GM23338 (cell line): ENCODE measurements at places on chromosomes 16 and 17. TPM values are rescaled to one million over a fixed set of nuclear protein-coding genes. Genes with fewer than 3 reads are reported as not detected.
A peak's percentile ranks its signal among the peaks of the same experiment; 100 is the strongest.

The TBC1D3B gene
- 0.54 and 1.3 TPM in 2 replicates for total RNA-seq

The KCNG4 gene
- total RNA-seq, result 0.07 TPM in 1 of 2 replicates, not detected in the other

The SAMD14 gene
- 1.3 and 4.7 TPM in 2 replicates for total RNA-seq

The RETREG3 gene
- 35.4 and 38.2 TPM in 2 replicates for total RNA-seq

The CSH2 gene
- total RNA-seq, result not detected in 2 replicates

The TMIGD1 gene
- total RNA-seq, result not detected in 2 replicates

The KRTAP17-1 gene
- total RNA-seq, result not detected in 2 replicates

The PCTP gene
- 12.3 and 18.0 TPM in 2 replicates for total RNA-seq

The DPEP3 gene
- 7.9 and 18.4 TPM in 2 replicates for total RNA-seq

DNA sequence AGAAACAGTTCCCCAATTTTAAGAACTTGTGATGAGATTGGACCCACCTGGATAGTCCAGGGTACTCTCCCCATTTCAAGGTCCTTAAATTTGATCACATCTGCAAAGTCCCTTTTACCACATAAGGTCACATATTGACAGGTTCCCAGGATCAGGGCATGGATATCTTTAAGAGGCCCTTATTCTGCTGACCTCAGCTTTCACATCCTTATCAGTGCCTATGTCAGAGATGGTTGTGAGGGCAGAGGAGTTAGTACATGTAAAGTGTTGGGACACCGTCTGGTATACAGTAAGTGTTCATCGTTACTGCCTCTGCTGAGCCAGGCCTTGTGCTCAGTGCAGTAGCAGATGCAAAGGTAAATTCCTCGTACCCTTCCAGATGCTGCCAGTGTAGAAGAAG, 375.4 kb upstream of the ASIC2 start:
- no peak for DNase-seq
- H3K4me3 ChIP-seq, result no peak overlapping the region
- H3K36me3 ChIP-seq, result no peaks in the 10 kb centered on the region

GRCh38 chr17:35315283-35315682, 58.1 kb downstream of the SLFN11 start:
- peaks cover 7% of the 10 kb centered on the region for H3K4me1 ChIP-seq
- H3K36me3 ChIP-seq, result no peaks in the 10 kb centered on the region
- H3K27me3 ChIP-seq, result peaks cover 37% of the 10 kb centered on the region
- DNase-seq, result no peak

DNA sequence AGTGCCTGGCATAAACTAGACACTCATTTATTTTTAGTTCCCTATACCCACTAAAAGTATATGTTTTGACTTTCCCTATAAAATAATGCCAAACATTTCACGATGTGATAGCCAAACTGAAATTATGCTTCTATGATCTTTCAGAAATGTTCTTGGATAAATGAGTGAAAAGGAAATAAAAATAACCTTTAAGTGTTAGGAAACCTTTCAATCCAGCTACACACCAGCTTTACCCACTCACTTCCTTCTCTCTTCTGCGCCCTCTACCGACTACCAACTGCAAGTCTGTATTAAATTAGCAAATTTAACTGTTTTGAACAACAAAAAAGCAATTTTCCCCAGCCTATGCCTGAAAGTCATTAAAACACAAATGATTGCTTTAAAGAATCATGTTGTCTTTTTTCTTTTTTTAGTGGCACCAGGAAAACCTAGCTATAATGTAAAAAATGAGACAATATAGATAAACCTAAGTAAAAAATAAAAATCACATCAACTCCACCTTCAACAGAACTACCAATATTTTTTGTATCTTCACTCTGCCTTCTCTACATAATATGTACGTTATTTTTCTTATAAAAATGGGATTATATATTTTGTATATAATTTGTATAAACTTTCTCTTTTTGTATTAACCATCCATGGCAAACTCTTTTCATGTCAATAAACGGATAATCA, 13.2 kb upstream of the TMEM100 start:
- DNase-seq, result peak; percentile 78
- H3K36me3 ChIP-seq, result no peaks in the 10 kb centered on the region
- peaks cover 28% of the 10 kb centered on the region for H3K4me1 ChIP-seq

- H3K36me3 ChIP-seq, result no peaks in the 10 kb centered on the region
- H3K27me3 ChIP-seq, result no peaks in the 10 kb centered on the region
- H3K27ac ChIP-seq, result peak overlapping the region; percentile 78
- peaks cover 36% of the 10 kb centered on the region for H3K4me1 ChIP-seq
These were observed 39.0 kb downstream of the CUEDC1 start for GRCh38 chr17:57915985-57916757.

DNA sequence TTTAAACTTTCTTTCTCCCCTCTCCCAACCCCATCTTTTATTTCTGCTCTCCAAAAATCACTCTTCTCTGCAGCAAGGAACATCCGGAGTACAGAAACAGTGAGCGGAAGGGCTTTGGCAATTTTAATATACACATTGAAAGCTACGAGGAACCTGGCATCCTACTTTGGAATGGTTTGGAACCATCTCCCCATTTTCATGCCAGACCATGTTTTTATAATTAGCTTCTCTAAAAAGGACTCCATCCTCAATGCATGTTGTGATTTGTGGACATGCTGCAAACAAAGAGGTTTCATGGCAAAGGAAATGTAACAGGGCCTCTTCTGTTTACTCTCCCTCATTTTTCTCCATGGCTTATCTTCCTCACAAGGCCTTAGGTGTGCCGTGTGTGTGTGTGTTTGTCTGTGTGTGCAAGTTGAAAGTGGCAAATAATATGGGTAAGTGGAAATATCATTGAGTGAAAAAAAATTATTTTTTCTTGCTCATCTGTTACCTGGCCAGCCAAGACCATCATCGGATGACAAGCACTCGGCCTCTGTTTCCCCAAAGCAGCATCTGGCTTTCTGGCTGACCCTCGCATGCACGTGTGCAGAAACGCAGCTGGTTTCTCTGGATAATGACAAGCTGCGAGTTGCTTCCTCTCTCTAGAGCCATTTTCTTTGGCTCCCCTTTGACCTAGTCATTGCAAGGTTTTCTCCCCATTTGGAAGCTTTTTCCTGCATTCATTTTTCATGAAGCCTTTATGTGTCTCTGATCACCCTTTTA, 585.0 kb downstream of the TMEM114 start:
- DNase-seq, result no peak
- no peaks in the 10 kb centered on the region for H3K27me3 ChIP-seq
- H3K4me3 ChIP-seq, result no peak overlapping the region
- no peak overlapping the region for H3K27ac ChIP-seq
- H3K36me3 ChIP-seq, result no peaks in the 10 kb centered on the region

DNA sequence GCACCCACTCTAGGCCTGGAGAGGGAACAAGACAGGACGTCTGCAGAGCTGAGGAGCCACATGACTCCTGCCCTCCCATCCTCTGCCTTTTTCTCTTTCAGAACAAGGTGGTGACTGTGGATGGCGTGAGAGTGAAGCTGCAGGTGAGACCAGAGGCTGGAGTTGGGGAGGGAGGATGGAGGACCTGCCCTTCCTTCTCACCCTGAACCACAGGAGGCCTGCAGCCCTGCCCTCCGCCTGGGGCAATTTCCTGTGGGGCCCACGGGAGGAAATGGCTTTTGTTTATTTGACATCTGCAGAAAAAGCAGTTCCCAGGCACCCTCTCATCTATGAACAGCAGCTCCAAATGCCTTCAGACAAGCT, 5.1 kb downstream of the RAB37 start:
- no peak overlapping the region for H3K27ac ChIP-seq
- H3K36me3 ChIP-seq, result no peaks in the 10 kb centered on the region
- no peak for DNase-seq
- no peaks in the 10 kb centered on the region for H3K27me3 ChIP-seq

GRCh38 chr16:85798901-85799496, 345 bp downstream of the EMC8 start:
- peak overlapping the region; percentile 98 for H3K4me3 ChIP-seq
- peak overlapping the region; percentile 66; the same call in 1 of the 2 replicates for H3K27ac ChIP-seq
- peak; percentile 48 for DNase-seq

DNA sequence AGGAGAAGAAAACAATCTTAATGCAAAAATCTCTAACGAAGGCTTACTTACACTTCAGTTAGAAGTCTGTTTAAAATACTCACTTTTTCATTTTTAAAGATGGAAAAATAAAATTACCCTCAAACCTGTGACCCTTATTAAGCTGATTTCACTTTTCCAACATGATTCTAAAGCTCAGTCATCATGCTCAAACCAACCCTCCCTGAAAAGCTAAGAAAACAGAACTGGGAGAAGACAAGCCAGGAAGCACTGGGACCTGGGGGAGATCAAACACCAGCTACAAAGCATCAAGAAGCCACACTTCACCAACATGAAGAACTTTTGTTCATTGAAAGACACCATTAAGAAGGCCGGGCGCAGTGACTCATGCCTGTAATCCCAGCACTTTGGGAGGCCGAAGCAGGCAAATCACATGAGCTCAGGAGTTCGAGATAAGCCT, 88.8 kb downstream of the LITAF start:
- no peak overlapping the region for H3K4me3 ChIP-seq
- H3K27me3 ChIP-seq, result no peaks in the 10 kb centered on the region
- H3K36me3 ChIP-seq, result no peaks in the 10 kb centered on the region
- H3K4me1 ChIP-seq, result peaks cover 30% of the 10 kb centered on the region

DNA sequence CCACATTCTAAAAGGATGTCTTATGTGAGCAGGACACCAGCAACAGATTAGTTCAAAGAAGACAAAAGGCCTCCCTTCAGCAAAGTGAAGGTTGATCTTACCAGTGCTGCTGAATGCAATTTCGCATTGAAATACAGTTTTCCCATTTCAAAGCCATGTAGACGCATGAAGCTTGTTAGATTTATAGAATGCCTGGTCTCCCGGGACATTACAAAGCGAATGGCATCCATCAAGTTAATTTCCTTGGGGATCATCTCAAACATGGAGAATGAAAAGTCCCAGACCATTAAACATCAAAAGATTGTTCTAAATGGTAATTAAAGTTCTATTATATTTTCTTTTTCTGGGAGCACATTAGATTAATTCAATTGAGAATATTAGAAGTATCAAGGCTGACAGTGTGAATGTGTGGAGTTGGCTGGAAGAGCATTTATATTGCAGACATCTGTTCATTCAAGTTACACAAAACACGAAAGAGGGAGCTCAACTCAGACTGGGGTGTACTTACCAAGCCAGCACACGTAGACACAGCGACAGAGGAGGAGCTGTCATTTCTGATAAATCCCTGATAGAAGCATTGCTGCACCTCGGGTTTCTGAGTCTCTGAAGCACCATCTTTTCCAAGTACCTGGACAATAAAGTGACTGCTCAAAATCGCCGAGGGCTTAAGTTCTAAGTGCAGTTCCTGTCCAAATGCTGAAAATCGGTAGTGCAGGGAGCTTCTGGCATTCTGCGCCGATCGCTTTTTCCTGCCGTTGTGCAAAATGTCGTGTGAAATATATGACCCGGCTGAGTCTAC, 3.8 kb downstream of the ADAMTS18 start:
- H3K4me1 ChIP-seq, result peaks cover 16% of the 10 kb centered on the region
- H3K27me3 ChIP-seq, result peaks cover 39% of the 10 kb centered on the region
- H3K27ac ChIP-seq, result no peak overlapping the region
- DNase-seq, result no peak
- H3K4me3 ChIP-seq, result no peak overlapping the region

DNA sequence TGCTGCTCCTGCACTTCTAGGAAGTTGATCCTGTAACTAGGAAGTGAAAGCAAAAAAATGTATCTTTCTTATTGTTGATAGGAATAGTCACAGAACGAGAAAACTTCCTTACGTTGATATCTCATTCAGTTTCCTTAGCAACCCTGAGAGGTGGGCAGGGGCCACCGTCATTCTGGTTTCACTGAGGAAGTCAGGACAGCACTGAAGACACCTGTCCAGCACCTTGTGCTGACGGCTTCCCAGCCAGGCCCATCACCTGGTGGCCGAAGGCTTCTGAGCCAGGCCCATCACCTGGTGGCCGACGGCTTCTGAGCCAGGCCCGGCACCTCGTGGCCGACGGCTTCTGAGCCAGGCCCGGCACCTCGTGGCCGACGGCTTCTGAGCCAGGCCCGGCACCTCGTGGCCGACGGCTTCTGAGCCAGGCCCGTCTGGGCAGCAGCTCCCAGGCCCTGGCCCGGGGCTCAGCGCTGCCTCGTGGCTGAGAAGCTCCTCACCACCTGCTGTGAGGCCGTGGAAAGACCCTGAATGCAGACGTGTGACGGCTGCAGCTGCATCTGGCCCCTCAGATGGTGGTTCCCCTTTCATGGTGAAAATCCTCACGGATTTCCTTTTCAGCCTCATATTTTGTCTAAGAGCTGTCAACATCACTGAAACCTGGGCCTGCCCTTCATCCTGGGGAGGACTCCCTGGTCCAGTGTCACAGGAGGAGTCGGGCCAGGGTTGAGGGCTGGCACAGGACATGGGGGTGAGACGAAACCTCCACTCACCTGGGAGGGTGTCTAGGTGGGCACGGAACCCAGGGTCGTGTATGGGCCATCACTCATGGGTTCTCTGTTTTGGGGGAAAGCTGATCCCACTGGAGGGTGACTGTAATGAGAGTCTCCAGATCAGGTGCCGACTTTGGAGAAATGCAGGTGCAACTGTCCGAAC, 33.0 kb upstream of the ZNF750 start:
- no peaks in the 10 kb centered on the region for H3K27me3 ChIP-seq
- H3K4me1 ChIP-seq, result no peaks in the 10 kb centered on the region
- H3K36me3 ChIP-seq, result no peaks in the 10 kb centered on the region; the same call in 1 of the 2 replicates
- no peak for DNase-seq

DNA sequence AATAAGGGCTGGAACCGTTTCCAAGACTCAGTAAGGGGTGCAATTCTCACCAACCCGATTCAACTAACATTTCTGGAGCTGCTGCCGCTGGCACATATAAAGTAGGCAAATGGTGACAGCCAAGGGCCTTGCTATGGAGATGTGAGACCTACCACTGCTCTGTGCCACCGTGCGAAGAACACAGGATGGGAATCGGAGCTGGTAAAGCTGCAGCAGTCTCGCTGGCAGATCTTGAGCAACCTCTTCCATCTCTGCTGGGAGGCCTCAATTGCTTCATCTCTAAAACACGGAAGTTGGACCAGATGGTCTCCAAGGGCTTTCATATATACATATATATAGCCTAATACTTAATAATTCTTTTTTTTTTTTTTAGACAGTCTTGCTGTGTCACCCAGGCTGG, 128.9 kb upstream of the RCVRN start:
- no peak overlapping the region for H3K27ac ChIP-seq
- no peak for DNase-seq
- H3K4me1 ChIP-seq, result peaks cover 5% of the 10 kb centered on the region
- no peak overlapping the region for H3K4me3 ChIP-seq

GRCh38 chr17:21339011-21339410, 37.1 kb upstream of the KCNJ12 start:
- H3K36me3 ChIP-seq, result no peaks in the 10 kb centered on the region
- no peaks in the 10 kb centered on the region for H3K27me3 ChIP-seq
- H3K4me1 ChIP-seq, result no peaks in the 10 kb centered on the region
